ENCODE measurements at places on chromosomes 12 and 14.

DNA sequence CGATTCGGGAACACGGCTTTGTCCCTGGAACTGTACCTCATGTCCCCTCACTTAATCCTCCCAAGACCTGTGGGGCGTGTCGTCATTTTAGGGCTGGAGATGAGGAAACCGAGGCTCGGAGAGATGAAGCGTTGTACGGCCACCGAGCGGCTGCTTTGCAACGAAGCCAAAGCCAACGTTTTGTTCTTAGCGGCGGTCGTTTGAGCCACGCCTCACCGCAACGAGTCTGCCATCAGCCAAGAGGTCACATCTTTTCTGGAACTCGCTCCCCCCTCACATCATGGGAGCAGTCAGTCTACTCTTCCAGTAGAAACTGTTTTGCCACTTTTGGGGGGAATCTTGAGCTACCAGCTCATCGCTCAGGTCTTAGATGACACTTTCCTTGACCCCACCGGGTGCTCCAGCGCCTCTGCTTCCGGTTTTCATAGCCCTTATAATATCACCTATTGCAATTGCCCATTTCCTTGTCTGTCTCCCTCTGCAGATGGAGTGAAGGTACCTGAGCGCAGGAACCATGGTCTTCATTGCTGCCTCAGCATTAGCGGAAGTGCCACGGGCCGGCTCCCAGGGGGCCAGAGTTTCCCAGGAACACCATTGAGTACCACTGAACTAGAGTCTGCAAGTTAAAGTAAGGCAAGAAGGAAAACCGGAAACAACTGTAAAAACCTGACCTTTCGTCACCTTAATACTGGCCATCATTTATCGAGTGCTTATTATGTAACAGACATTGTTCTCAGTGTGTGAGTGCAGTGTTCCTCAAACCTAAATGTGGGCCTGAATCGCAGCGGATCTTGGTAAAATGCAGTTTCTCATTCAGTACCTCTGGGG, 19.6 kb downstream of the NINJ2 start:
- no peak for DNase-seq

DNA sequence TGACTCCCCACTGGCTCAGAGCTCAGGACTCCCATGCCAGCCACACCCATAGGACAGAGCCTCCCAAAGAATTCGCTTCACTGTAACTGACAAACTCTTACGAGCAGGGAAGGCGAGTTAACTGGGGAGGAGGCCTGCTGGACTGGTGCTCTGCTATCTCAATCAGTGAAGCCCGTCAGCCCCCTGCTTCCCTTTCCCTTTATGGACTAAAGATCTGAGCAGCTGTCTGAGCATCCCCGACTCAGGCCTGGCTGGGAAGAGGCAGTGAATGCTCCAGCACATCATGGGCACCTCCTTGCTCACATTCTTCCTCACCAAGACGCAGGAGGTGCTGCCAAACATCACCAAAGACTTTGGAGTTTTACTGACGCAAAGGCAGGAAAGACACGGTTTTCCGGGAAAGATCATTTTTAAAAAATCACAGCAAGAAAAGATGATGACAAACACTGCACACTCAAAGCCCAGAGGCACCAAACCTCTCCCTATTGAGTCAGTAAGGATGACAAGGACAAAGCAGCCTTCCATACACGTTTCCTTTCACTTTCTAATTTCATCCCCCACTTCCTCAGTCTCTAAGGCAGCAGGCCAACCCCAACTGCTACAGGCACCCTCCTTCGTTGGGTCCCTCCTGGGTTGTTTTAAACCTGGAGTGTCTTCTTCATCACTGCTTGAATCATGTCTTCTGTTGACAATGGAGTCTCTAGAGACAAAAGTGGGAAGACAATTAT, 45.0 kb upstream of the P2RX7 start:
- no peak for DNase-seq

GRCh38 chr12:105977236-105977635, 161.5 kb downstream of the NUAK1 start:
- DNase-seq: no peak

DNA sequence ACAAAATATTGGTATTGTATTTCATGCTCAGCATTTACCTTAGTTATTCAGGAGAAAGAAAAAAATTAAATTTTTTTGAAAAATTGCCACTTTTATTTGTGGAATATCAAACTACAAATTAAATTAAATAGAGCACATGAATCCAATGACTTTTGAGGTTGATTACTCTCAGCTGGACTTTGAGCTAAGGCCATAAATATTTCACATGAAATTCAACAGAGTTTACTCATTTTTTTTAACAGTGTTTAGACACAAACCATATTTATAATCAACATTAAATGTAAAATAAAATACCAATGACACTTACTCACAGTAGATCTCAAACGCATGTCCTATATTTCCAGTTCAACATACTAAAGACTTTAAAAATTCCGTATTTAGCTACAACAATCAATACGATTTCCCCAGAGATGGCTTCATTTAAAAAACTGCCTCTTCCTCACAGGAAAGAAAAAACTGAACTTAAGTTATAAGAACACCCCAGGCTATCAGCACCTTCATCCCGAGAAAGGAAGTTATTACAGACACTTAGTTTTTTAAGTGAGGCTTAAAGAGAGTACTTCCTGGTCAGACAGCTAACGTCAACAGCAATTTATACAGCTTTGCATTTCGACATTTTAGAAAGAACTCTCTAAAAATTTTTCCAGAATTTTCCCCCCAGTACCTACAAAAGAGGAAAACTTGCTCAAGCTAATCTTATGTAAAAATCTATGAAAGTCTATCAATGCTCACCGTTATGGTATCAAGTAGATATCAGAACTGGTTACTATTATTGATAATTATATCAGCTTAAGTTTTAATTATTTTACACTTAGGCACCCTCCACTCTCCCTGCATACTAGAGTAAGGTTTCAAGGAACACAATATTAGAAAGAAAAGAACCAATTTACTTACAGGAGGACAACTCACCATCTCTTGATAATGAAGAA, 13.8 kb downstream of the TAOK3 start:
- DNase-seq: no peak

Measured in amniotic stem cell (primary cell).